Ammon's horn (tissue), 1 donor: ENCODE measurements at places on chromosomes 3 and 15.
A peak's percentile ranks its signal among the peaks of the same experiment; 100 is the strongest.

GRCh38 chr3:150538324-150539208 is 7.7 kb downstream of the SERP1 start:
- DNase-seq: no peak

DNA sequence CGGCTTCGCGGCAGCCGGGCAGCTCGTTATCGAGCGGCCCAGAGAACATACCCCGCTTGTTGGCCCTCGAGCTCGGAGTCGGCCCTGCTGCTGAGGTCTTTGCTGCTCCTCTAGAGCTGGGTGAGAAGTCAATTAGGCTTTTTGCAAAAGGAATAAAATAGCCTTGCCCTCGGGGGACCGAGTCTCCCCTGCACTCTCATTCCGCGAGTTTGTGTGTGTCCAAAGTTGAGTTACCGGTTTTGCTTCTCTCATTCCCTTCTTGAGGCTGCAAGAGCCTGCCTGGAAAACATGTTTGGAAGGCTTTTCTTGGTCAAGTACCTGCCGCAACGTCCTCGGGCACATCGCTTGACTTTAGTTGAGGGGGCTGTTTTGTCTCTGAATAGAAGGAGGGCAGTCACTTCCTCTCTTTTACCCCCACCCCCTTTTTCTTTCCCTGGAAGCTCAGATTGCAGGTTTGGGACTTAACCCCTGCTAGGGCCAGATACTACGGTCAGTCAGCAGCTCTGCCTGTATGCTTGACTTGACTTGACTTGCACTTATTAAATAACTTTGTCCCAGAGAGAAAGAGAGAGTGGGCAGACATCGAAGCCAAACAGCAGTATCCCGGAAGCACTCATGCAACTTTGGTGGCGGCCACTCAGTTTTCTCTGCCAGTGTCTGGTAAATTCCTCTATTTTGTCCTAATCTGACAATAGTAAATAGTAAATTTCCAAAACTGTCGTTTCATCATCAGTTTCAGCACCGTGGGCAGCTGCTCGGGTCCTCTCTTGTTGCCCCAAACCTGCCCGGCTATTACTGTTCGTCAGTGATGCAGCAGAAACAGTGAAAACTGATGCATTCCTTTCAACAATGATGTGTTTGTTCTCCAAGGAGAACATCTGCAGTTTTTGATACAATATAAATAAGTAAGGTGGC is 609 bp downstream of the RNF13 start:
- DNase-seq: peak; percentile 62

DNA sequence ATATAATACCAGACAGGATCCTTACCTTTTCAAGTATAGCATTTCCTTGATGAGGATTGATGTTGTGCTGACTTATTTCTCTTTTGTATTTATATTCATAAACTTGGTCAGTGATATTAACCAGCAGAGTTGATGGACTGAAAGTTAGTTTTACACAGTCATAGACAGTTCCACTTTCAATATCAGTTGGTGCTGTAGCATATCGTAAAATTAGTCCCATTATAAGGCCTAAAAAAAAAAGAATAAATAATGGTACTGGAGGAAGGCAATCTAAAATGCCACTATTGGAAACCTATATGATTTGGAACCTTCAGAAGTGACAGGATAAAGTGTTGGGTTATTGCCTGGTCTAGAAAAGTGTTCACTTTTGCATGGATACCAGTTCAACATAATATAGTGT is 16.3 kb downstream of the SLC9A9 start:
- no peak for DNase-seq

- DNase-seq: no peak
These were observed 50.4 kb upstream of the RASGRF1 start for GRCh38 chr15:79140846-79141570.

GRCh38 chr3:139226731-139227130 is 117.1 kb upstream of the MRPS22 start:
- no peak for DNase-seq

GRCh38 chr3:155631323-155632019 is 113.4 kb downstream of the PLCH1 start:
- DNase-seq: no peak

DNA sequence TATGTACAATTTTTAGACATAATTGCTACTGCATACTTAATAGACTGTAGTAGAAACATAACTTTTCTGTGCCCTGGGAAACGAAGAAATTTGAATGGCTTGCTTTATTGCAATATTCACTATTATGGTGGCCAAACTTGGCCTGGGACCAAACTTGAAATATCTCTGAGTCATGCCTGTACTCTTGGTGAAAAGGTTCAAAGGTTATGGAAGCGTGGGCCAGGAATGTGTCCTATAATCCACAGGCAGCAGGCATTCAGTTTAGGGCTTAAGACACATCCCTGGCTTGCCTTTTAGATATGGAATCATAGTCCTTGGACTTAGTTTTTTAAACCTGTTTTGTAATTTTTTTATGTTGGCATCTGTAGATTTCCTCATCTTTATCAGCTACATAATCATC is 124.3 kb downstream of the LRIG1 start:
- no peak for DNase-seq

DNA sequence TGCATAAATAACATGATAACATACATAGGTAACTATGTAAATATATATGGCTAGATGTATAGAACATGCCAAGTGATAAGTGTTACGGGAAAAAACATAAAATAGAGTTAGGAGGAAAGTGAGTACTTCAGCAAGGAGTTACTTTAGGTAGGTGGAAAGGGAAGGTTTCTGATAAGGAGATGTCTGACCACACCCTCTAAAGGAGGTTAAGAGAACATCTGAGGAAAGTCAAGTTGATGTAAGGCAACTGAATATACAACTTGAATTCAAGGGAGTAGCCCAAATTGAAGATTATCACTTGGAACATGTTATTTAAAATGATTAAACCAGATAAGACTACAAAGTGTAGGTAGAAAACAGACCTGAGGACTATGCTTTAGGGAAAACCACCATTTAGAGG is 13.8 kb downstream of the PIERCE2 start:
- DNase-seq: no peak

DNA sequence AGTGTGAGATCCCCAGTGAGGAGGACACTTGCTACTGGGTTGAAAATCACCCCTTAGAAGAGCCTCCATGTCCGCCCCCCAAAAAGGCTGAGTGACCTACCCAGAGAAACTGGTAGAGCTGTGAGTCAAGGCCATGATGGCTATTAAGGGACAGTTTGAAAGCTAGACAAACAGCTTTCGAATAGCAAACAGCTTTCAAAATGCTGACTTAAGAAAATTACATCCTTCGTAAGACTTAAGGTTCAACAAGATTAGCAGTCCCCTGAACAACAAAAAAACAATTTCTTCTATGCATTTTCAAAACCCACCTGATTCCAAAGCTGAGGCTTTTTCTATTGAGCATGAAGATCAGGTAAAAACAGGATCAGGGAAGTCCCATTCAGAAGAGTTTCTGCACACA is 269.7 kb upstream of the SOX2 start:
- no peak for DNase-seq

- DNase-seq: no peak
These were observed 66.0 kb downstream of the MBNL1 start for GRCh38 chr3:152334761-152335160.

- DNase-seq: peak; percentile 75
These were observed at the start of gene TTLL3 for GRCh38 chr3:9809615-9810432. TSS of gene TTLL3 (plus strand) at chr3:9810262. CDS start at chr3:9810662, 400 bp downstream.

DNA sequence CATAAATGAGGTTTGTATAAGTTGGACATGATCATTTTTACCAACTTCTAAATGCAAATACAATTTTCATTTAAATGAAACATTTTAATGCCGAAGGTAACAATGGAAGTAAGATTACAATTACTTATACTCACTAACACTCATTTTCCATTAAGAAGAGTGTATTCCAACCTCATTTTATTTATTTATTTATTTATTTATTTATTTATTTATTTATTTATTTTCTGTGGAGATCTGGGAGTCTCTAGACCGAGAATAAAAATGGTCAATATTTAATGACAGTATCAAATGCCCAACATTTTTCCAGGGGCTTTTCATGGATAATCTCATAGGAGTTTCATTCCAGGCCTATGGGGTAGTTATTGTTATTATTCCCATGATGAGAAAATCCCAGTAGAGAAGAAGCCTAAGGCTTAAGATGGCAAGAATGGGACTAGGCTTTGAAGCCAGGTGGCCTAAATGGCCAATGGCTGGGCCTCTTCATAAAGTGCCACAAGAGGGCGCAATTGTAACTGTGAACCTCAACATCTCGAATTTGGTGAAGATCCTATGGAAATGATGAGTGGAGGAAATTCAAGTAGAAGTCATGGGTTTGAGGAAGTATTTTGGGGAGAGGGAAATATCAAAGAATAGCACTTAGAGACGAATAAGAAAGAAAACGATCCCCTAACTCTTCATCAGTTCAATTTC is 21.3 kb downstream of the VGLL3 start:
- DNase-seq: peak; percentile 15

DNA sequence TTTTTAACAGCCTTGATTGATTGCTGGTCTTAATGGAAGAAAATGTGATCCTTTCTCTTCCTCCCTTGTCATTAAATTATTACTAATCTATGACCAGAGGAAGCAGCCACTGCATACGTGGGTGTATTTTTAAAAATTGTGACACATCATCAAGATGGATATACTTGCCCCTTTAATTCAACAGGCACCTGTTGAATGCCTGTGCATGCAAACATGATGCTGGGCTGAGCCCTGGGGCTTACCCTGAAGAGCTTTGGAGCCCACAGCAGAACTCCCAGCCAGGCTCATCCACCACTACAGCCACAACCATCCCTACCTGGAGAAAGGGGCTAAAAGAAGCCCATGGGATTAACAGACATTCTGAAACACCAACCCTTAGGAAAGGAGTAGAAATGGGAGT is 297.2 kb upstream of the CTDSPL start:
- no peak for DNase-seq

DNA sequence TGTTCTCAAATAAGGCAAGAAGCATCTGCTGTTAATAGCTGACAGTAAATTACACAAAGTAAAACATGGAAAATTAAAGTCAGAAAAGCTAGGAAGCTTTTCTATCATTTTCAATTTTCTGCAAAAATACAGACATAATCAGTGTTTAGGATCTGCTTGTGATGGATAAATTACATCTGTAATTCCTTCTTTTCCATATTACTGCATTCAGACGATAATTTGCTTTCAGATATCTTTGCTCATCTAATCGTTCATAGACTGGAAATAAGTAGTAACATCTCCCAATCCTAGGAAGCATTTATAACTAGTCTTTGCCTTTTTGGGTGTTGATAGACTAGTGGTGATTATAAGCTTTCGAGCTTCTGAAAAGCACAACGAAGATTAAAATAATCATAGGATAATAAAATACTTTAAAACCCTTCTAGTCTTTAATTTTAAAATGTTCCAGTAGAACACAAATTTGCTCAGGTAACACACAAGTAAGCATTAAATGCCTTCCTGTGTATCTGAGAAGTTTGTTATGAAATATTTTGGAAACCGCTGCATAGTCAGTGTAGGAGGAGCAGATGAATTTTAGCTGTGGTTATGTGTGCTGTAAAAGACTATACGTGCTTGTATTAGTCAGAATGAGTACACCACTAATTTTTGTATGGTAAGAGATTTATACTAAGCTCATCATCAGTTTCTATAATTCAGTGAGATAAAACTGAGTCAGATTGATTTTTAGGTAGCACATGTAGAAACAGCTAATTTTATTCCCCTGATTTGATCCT is 41.0 kb downstream of the MBNL1 start:
- DNase-seq: no peak

- DNase-seq: peak; percentile 78
These were observed 25.7 kb downstream of the RPLP1 start for GRCh38 chr15:69478259-69478781.

DNA sequence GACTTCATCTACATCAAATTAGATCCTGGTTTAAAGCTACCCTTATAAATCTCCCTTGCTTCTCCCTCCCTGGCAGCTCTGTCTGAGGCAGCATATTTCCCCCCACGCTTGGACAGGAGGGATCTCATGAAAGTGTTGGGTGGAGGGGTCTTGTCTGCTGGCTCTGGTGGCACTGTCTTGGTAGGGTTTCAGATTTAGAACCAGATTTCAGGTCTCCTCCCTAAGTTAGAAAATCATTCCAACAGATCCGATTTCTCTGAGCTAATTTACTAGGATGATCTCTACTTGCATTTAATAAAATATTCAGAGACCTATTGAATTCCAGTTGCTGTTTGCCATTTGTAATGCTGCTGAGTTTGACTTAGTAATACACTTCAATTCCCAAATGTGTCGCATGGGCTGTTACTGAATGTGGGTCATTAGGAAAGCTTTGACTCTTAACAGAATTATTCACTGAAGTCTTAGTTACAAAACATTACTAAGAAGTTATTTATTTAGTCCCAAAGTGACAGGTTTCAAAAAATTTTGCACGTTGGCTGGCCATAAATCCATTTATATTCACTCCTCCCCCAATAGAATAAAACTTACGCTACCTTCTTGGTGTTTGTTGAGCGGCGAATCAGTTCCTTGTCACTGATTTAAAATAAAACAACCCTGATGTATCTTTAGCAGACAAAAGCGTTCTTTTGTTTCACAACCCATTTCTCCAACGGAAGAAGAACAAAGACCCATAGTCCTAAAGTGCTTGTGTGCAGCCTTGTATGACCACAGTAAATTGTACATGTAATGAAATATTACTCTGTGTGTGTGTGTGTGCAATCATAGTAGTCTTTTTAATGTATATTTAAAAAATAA is 84.5 kb downstream of the TRAK1 start:
- DNase-seq: no peak

- no peak for DNase-seq
These were observed 70.9 kb downstream of the TFG start for GRCh38 chr3:100780071-100780622.

GRCh38 chr3:136938334-136938733 is 19.4 kb upstream of the IL20RB start:
- DNase-seq: no peak

DNA sequence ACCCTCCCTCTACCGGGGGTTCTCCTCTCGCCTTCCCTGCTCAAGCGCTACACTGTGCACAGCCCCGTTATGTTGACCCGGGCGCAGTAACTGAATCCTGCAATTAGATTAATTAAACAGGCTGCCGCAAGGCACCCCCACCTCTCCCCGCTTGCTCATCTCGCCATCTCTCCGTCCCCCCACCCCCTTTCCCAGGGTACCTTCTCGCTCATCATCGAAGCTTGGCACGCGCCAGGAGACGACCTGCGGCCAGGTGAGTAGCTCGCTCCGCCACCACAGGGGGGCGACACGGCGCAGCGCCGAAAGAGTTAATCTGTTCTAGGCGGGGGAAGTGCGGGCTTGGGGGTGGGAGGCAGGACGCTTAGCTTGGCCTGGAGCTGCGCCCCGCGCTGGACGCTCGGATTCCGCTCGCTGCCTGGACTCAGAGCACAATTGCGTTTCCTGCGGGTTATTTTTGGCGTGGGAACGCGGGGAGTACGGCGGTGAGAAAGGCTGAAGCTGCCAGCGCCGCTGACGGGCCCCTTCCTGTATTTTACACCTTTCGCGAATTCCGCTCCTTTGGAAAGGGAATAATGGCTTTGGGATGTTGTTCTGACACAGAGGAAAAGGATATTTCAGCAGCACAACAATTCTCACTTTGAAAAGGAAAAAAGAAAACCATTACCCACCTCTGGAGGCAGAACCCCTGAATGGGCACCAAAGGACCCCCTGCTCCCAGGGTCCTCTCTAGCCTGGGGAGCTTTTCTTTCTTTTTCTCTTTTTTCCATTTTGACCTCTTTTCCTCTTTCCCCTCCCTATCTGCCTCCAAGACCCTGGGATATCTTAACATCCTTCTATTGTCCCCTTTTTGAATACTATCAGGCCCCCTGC is 1.5 kb downstream of the DLL4 start:
- no peak for DNase-seq
